ENCODE measurements at places on chromosomes 4 and X.

DNA sequence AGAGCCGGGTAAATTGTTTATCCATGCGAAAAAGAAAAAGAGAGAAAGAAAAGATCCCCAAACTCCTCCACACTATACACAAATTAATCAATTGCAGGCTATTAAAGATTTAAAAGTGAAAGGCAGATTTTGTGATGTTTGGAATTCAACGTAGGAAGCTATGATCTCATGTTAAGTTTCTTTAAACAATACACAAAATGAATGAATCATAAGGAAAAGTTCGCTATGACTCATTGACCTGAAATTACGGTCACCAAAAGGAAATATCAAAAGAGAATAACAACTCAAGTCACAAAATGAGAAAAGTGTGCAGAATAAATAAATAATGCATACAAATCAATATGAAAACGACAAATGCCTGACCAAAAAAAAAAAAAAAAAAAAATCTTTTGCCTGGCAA is 28.6 kb downstream of the CLNK start:
- no peak for DNase-seq

GRCh38 chrX:153725039-153725831 is 579 bp downstream of the ABCD1 start:
- DNase-seq = no peak

DNA sequence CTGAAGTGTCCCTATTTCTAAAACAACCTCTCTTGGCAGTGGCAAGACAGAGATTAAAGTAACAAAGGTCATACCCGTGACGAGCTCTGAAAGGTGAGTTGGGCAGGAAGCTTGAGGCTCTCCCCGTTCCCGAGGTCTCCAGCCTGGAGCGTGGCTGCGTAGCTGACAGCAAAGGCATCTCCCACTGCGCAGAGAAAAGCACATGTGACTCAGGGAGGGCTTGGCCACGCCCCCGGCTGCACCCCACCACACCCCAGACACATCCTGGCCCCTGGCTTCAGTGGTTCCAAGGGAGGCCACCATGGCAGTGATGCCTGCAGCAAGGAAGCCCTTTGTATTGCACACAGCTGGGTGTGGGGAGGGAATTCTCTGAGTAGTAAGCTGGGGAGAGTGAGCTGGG is 23.1 kb downstream of the EVC2 start:
- no peak for DNase-seq

DNA sequence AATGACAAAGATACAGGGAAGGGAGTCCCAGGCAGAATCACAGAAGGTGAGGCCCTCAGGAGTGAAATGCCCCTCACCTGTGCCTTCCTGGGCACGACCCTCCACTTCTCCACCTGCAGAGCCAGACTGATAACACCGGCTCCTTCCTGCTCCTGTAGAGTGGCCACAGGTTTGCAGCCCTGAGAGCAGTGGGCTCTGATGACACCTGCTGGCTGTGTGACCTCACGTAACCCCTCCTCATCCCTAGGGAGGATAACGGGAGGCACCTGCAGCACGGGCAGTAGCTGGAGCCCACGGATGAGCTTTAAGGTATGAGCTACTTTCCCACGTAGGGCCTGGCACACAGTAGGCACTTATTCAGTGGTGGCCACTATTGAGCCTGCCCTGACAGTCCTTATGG is 25.5 kb upstream of the MAN2B2 start:
- no peak for DNase-seq

GRCh38 chr4:8585186-8585585 is 5.0 kb downstream of the GPR78 start:
- DNase-seq = no peak

- no peak for DNase-seq
Observed at GRCh38 chr4:140296335-140297220, 76.9 kb upstream of the SCOC start.

DNA sequence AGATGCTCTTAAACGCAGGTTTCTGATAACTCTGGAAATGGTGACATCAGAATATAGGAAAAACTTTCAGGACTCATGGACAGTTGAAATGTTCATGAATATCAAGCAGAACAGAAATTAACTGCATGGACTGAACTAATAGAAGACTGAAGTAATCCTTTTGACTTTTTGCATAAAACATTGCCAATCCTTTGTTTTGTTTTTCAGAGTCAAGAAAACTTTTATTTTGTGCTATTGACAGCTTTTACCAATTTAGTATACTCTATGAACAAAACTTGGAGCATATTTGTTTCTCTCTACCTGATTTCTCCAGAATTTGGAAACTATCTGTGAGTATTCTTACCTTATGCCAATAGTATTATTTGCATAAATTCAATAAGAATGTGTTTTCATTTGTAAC is 61.2 kb upstream of the HMX1 start:
- no peak for DNase-seq

DNA sequence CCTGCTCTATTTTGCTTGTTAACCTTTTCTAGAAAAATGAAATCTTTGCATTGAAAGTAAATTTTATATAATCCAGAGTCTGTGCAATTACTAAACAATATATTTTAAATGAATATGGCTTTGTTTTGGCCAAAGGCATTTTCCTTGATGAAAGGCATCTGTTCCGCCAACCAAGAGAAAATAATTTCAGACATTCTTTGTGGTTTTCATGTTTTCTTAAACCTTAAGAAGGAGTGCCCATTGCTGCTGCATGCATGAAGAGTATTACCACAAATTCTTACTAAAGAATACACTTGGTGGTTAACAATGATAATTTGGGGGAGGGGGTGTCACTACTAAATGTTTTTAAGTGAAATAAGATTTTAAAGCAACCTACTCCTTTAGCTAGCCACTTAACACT is 2.7 kb upstream of the PDGFC start:
- DNase-seq = no peak

- DNase-seq = no peak
Observed at GRCh38 chrX:110310896-110311295, 7.0 kb downstream of the AMMECR1 start.
